AG09319 (cell line): ENCODE measurements at places on chromosomes 11 and 22.

- DNase-seq = no peak
Measured at GRCh38 chr22:44540756-44541670, 43.0 kb upstream of the RTL6 start.

GRCh38 chr11:120956710-120957495 lies 67.0 kb upstream of the TBCEL start:
- DNase-seq = no peak

DNA sequence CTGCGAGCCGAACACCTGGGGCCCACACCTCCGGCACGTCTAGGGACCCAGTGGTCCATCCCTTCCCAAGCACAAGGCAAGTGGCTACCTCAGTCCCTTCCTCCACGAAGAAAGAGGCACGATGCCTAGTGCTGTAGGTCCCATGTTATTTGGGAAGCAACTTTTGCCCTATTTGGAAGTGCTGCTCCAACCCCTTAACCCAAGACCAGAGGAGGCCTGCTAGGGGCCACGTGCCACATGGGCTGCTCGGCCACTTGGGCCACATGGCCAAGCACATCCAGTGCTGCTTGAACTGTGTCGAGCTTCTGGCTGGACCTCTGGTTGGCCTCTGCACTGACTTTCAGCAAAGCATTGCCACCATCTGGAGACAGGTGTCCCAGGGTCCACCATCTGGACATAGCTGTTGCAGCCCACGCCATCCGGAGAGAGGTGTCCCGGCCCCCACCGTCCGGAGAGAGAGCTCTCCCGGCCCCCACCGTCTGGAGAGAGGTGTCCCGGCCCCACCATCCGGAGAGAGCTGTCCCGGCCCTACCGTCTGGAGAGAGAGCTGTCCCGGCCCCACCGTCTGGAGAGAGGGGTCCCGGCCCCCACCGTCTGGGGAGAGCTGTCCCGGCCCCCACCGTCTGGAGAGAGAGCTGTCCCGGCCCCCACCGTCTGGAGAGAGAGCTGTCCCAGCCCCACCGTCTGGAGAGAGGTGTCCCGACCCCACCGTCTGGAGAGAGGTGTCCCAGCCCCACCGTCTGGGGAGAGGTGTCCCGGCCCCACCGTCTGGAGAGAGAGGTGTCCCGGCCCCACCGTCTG lies 6.5 kb upstream of the B4GALNT4 start:
- DNase-seq = no peak

DNA sequence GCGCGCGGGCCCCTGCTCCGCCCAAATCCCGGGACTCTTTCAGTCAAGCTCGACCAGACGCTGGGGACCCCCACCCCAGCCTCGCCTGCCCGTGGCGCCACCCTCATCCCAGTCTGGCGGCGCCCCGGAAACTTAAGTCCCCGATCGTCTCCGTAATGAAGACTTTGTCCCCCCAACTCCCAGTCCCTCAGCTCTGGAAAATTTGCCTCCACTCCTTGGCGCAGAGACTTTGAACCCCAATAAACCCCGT lies 348 bp downstream of the PLCB3 start:
- DNase-seq = no peak

DNA sequence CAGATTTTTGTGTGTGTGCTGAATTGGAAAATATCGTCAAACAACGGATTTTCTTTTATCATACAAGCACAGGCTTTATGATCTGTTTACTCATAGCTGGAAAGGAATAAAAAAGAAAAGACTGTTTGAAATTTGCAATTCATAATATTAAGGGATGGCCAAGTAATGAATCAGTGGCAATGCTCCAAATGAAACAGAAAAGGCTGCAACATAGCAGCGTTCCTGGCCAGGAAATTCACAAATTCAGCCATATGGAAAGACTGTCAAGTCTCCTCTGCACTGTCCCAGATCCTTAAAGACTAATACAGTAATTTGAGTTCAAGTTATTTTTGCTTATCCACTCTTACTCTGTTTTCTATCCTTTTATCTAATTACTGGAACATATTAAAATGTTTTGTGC lies 98.2 kb downstream of the MSANTD4 start:
- no peak for DNase-seq

- peak; percentile 86 for DNase-seq
Measured at GRCh38 chr11:20031155-20032001, 128.9 kb downstream of the DBX1 start.

GRCh38 chr22:44582016-44582415 lies 84.0 kb upstream of the RTL6 start:
- DNase-seq = no peak

GRCh38 chr11:117392979-117393378 lies 65.3 kb downstream of the CEP164 start:
- DNase-seq = no peak

- no peak for DNase-seq
Measured at GRCh38 chr11:61700720-61701119, 20.5 kb downstream of the DAGLA start.
